ENCODE measurements at places on chromosomes 5 and 9.

GRCh38 chr5:158658446-158659230 is 441.1 kb downstream of the EBF1 start:
- peak; percentile 51 for DNase-seq

DNA sequence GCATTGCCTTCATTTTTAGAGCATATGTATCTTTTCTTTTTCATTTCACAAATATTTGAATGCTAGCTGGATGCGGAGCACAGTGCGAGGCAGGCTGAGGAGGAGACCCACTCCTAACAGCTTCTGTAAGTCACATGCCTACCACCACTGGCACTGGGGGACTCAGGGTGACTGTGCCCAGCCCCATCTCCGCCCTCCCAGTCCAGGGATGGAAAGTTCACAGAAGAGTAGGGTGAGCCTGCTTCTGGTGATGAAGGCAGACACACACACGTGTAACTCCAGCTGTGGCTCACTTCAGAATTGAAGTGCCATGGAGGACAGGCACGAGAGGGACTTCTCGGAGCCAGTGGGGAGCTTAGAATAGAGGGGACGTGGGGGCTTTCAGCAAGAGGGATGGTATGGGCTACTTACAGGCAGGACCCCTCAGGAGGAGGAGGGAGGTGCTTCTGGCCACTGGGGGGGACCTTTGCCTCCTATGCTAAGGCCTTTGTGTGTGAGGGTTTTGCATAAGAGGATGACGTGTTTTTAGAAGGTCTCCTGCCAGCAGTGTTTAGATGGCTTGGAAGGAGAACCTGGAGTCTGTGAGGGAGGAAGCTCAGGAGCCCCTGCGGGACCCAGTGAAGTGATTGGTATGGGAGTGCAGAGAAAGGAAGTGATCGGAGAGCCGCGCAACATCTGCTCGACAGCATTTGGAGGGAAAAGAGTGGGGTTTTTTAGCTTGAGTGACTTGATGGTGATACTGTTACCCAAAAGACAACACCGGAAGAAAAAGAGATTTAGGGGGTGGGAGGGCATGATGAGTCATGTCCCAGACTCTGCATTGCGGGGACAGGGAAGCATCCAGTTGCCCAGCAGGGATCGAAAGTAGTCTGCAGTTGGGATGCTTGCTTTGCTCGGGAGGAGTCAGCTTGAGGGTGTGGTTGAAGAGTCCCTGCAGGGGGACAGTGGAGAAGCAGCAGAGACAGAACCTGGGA is 163.5 kb upstream of the OTULINL start:
- no peak for DNase-seq

- DNase-seq, result peak; percentile 53
Measured at GRCh38 chr5:98099448-98100105, 673.9 kb upstream of the RGMB start.

- no peak for DNase-seq
Measured at GRCh38 chr5:133877351-133878235, 90.8 kb downstream of the C5orf15 start.

DNA sequence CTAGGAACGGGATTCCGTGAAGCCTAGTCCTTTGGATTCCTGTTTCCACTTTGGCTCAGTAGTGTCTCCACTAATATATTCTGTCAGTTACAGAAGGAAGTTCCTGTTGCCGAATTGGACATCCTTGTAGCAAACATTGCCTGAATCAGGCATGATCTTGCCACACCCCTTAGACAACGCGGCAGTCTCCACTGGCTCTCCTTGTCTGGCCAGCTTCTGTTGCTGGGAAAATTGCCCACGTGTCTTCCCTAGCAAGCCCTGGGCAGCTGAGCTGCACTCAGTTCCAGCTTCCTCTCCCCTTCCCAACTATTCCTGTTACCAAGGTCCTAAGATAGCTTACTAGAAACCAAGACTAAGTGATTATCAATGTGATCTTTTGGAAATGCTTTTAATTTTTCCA is 316.6 kb upstream of the RIOK2 start:
- no peak for DNase-seq

DNA sequence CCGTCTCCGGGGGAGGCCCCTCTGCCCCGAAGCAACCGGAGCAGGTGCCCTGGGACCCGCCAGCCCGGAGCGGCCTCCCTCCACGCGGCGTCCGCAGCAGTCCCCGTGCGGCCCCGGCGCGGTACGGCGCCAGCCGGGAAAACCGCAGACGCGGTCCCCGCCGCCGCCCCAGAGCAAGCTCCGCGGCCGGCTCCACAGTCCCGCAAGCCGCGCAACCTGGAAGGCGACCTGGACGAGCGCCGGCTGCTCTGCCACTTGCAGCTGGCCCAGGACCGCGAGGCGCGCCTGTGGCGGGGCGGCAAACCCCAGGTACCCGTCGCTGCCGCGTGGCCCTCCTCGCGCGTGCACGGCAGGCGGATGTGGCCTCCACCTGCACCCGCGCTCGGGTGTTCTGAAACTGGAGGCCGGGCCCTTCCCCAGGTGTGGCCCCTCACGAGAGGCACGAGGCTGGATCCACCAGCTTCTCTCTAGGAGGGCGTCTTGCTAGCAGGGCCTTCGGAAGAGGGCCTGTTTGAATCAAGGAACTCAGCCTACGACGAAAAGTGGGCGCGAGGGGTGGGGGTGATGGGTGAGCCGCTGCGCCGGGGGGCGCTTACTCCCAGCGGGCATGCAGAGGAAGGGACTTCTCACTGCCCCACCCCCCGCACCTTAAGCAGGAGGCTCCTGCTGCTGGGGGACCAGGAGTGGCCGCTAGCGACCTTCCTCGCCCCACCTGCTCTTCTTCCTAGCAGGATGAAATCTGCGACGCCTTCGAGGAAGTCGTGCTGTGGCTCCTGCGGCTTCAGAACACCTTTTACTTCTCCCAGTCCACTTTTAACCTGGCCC is 602 bp downstream of the CCNI2 start:
- no peak for DNase-seq

DNA sequence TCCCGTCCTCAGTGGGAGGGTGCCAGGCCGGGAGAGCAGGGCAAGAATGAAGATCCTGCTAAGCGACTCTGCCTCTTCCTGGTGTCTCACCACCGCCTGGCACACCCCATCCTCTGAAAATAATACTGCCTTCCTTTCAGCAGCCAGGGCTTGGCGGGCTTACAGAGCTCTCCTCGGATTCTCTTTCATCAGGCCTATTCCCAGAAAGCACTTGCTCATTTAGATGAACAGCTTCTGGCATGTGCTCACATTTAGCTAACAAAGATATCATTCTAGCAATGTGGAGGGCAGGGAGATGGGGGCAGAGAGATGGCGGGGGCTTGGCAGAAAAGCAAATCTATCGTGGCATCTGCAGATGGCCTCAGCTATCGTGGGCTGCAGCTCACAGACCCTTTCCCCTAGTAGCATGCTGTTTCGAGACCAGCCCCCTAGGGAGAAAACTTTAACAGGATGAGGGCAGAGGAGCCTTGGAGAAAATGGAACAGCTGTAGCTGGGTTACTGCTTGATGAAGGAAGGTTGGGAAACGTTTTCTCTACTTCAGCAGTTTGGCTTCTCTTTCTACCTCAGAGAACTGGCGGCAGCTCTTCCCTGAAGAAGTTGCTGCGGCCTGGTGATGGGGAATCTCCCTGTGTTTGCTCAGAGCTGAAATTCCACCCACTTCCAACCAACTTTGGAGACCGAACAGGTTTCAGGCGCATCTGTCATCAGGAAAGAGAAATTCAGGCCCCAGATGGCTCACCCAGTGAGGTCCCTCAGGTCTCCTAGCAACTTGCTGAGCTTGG is 102.1 kb downstream of the TMEM174 start:
- DNase-seq, result peak; percentile 46

- no peak for DNase-seq
Measured at GRCh38 chr9:121318631-121319382, 50.8 kb downstream of the GSN start.

DNA sequence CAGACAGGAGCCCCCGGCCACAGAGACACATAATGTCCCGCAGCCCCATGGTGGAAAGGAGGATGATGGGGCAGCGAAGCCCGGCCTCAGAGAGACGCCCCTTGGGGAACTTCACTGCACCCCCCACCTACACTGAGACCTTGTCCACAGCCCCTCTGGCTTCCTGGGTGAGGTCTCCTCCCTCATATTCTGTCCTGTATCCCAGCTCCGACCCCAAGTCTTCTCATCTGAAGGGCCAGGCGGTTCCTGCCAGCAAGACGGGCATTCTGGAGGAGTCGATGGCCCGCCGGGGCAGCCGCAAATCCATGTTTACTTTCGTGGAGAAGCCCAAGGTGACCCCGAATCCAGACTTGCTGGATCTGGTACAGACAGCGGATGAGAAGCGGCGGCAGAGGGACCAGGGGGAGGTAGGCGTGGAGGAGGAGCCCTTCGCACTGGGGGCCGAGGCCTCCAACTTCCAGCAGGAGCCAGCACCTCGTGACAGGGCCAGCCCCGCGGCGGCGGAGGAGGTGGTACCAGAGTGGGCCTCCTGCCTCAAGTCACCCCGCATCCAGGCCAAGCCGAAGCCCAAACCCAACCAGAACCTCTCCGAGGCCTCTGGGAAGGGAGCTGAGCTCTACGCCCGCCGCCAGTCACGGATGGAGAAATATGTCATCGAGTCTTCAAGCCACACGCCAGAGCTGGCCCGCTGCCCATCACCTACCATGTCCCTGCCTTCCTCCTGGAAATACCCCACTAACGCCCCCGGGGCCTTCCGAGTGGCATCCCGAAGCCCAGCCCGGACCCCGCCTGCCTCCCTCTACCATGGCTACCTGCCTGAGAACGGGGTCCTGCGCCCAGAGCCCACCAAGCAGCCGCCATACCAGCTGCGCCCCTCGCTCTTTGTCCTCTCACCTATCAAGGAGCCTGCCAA is 8.9 kb downstream of the SYNPO start:
- DNase-seq, result no peak

DNA sequence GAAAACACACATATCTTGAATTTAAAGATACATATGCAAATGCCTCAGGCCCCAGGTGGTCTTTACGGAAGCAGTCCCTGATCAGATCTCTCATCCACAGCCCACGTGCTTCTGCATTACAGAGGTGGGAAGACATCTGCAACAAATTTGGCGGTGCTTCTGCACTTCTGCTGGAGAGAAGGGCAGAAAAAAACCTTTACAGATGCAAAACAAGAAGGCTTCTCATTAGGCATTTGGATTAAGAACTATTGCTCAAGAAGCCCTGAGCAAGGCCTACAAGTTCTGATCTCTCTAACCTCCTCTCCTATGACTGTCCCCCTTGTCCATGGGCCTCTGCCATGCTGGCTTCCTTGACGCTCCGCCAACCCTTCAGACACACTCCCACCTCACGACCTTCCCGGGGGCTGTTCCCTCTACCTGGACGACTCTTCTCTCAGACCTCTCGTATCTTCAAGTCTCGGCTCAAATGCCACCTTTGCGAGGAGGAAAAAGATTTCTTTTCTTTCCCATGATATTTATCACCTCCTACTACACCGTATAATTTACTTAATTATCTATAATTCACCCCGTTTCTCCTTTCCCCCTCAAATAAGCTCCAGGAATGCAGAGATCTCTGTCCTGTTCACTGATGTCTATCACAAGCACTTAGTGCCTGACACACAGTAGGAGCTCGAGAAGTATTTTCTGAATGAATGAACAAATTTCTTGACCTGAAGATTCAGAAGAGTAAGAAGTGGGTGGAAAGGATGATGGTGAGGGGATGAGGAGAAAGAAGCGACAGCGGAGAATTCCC is 1.1 kb downstream of the MTMR12 start:
- DNase-seq, result peak; percentile 49

- no peak for DNase-seq
Measured at GRCh38 chr5:30401479-30402058, 791.9 kb upstream of the CDH6 start.

- DNase-seq, result no peak
Measured at GRCh38 chr5:56813302-56813701, 2.0 kb upstream of the MAP3K1 start.

- DNase-seq, result no peak
Measured at GRCh38 chr9:94586316-94586715, 7.3 kb downstream of the FBP2 start.

DNA sequence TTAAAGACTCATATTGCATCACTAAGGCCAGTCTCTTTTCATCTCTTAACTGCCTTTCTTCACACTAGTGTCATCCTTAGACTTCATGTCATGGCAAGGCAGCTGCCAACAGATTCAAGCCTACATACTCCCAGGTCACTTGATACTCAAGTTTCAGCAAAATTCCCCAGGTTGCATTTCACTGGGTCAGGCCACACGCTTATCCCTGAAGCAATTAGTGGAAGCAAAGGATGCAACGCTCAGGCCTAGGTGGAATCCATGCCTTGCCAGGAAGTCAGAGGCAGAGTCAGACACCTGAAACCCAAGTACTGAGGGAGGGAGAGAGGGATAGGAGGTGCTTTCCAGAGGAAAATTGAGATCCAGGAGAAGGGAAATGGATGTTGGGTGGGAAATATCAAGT is 28.9 kb downstream of the YIPF5 start:
- no peak for DNase-seq

DNA sequence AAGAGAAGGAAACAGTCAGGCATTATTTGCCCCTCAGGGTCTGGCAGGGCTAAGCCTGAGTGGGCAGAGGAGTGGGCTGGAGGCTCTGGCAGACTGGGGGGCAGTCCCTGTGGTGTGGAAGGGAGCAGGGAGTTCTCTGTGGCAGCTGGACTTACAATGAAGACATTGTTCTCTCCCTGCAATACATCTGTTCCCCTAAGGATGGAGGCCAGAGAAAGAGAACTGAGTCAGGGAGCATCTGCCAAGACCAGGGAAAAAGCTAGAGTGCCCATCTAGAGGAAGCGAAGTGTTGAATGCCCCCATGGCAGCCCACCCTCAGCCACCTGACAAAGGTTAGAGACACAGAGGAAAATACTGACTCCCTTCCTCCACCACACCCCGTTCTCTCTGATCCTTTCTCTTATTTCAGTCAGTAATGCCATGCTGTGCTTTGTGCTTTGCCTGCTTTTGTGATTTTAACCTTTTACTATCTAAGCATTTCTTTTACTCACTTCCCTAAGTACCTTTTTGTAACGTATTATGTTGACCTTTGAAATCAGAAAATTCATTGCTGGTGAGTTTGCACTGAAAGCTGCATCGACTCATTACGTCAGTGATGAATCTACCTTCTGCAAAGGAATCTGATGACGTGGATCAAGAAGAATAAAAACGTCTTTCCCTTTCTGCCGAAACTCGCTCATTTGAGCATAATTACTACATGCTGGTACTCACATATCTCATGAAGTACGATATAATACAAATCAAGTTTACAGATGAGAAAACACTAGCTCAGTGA is 76.0 kb downstream of the ACTL7B start:
- DNase-seq, result no peak

DNA sequence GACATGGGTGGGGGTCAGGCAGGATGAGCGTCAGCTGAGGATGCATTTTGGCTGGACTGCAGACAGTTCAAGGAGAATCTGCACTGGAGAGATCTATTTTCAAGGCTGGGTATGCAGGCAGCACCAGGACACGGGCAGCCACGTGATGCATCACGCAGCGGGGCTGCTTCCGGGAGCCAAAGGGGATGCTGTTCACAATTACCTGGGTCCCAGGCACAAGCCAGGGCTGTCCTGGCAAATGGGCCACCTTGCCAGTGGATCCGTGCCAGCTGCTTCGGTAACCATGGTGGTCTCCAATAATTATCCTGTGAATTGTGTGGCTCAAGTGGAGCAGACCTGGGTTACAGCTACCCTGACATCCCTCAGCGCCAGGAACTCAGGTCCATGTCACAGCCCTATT is 17.5 kb downstream of the DBH start:
- no peak for DNase-seq

- DNase-seq, result no peak
Measured at GRCh38 chr5:135966165-135966564, 11.4 kb upstream of the LECT2 start.

- no peak for DNase-seq
Measured at GRCh38 chr5:151611127-151611775, 20.1 kb upstream of the FAT2 start.

GRCh38 chr5:81080809-81081460 is 120.8 kb downstream of the RASGRF2 start:
- no peak for DNase-seq

Measured in foreskin fibroblast (primary cell).